Gastrocnemius medialis (tissue), 4 donors: ENCODE measurements at places on chromosomes 16 and 17. TPM values are rescaled to one million over a fixed set of nuclear protein-coding genes. Genes with fewer than 3 reads are reported as not detected.

- DNase-seq, result no peak
Observed at GRCh38 chr17:11182430-11182829, 58.6 kb upstream of the SHISA6 start.

GRCh38 chr16:86878236-86879080, 300.1 kb downstream of the FOXL1 start:
- DNase-seq, result no peak

DNA sequence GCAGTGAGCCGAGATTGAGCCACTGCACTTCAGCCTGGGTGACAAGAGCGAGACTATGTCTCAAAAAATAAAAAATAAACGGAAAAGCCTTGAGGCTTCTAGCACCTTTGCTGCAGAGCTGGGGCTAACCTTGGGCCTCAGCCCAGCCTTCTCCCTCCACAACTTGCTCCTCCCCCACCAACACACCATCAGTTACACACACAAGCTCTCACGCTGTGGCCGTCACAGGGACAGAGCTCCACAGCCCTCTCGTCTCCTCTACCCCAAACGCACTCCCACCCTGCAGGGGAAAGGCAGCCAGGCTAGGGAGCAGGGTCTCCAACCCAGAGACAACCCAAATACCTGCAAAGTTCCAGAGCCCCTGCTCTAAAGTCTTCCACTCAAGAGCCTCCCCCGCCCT, 22.0 kb upstream of the MRPS23 start:
- DNase-seq, result no peak

- no peak for DNase-seq
Observed at GRCh38 chr16:67462279-67462655, 18.7 kb downstream of the ATP6V0D1 start.

DNA sequence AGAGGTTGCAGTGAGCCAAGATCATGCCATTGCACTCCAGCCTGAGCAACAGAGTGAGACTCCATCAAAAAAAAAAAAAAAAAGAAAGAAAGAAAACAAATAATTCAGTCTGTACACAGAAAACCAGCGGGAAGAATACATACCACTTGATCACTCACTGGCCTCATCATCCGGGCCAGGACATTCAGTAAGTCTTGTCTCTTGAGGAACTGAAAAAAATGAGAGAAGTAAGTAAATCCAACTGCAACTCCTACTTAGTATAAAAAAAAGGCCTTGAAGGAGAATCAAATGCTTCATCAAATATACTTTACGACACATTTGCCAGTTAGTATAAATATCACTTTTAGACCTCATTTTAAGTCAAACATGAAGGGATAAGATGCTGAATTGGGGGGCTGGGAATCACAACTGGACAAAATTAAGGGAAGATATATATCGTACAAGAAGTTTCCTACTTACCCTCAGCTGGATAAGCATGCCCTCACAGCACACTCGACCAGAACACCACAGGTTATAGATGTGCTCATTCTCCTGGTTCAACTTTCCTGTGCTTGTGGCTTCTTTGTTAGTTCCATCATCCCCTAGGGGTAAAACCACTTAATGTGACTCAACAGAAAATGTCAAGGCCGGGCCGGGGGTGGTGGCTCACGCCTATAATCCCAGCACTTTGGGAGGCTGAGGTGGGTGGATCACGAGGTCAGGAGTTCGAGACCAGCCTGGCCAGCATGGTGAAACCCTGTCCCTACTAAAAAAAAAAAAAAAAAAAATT, 12.4 kb downstream of the CCDC47 start:
- DNase-seq, result no peak

DNA sequence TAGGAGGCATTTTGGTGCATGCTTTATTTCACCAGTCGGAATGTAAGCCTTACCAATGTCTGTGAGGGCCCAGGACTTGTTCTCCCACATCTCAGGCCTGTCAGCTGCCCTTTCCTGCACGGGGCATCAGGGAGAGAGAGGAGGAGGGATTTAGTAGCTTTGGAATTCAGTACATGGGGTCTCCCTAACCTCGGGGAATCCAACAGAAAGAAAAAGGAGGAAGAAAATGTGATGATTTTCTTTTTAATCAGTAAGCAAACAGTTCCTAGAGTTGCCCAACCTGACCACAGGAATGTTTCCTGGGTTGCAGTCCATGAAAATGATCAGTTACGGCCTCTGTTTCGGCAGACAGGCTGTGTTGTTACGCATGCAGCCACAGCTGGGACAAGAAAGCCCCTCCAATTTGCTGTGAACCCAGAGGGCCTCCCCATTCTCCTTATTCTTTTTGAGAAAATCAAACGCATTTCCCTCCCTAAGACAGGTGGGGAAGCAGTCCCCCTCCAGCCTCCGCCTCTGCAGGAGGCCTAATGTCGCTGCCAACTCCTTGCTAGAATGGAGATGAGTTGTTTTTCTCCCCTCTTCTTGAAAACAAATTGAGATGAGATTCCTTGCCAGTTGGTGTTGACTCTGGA, 53.1 kb upstream of the TANGO6 start:
- no peak for DNase-seq

- DNase-seq, result no peak
Observed at GRCh38 chr17:47982645-47983390, 11.9 kb downstream of the CDK5RAP3 start.

DNA sequence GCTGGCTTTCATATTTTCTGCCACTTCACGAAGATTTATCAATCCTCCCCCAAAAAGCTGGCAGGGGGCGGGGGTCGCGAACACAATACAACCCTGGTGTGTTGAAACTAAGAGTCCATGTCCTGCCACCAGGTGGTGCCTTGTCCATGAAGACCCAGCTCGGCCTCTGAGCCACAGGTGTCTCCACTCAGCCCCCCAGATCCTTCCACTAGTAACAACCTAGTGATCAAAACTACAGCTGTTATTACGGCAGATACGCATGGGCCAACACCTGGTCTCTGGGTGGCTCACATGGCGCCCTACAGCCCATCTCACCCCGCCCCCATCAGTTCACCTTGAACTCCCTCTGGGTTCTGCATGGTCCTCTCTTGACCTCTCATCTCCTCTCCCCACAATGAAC, 27.7 kb downstream of the USP7 start:
- DNase-seq, result no peak

GAS2L2 gene
- 0.15 TPM for total RNA-seq

C16orf87 gene
- total RNA-seq, result 22.0 TPM
